ENCODE measurements at places on chromosomes 13 and 19. TPM values are rescaled to one million over a fixed set of nuclear protein-coding genes. Genes with fewer than 3 reads are reported as not detected.

GRCh38 chr19:3190921-3191805 is 5.4 kb downstream of the NCLN start:
- no peak for DNase-seq

GRCh38 chr13:32019612-32020233 is 11.9 kb upstream of the FRY start:
- DNase-seq, result peak; percentile 70

GRCh38 chr13:34933349-34933748 is 8.7 kb upstream of the NBEA start:
- DNase-seq, result no peak

DNA sequence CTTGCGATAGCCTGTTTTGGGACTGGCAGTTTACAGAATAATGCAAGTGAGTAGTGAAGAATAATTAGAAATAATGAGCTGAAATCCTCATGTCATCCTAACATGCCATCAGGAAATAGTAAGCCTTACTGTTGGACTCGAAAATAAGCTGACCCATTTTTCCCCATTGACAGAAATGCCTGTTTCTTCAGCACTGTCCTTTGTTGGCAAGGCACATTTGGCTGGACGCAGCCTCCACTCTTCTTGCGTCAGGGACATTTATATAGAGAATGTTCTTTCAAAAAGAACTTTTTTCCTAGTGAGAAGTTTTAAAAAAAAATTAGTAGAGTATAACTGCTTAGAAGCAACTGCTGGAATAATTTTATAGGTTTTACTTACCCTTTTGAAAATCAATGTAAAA is 47.1 kb downstream of the ARHGAP35 start:
- DNase-seq, result no peak

GRCh38 chr19:7916103-7916954 is 1.7 kb downstream of the TGFBR3L start:
- no peak for DNase-seq

GRCh38 chr13:74200081-74200480 is 65.9 kb upstream of the KLF12 start:
- peak; percentile 42 for DNase-seq

GRCh38 chr19:54707962-54708361 is 16.3 kb upstream of the KIR3DL3 start:
- no peak for DNase-seq

- DNase-seq, result no peak
Observed at GRCh38 chr13:35283856-35284255, 192.6 kb downstream of the MAB21L1 start.

Gene CYP4F8
- total RNA-seq, result 5.3 TPM

Gene RAB3D
- 22.4 TPM for total RNA-seq

Gene IGFL3
- not detected for total RNA-seq
